ENCODE measurements at places on chromosomes 3 and 15.

DNA sequence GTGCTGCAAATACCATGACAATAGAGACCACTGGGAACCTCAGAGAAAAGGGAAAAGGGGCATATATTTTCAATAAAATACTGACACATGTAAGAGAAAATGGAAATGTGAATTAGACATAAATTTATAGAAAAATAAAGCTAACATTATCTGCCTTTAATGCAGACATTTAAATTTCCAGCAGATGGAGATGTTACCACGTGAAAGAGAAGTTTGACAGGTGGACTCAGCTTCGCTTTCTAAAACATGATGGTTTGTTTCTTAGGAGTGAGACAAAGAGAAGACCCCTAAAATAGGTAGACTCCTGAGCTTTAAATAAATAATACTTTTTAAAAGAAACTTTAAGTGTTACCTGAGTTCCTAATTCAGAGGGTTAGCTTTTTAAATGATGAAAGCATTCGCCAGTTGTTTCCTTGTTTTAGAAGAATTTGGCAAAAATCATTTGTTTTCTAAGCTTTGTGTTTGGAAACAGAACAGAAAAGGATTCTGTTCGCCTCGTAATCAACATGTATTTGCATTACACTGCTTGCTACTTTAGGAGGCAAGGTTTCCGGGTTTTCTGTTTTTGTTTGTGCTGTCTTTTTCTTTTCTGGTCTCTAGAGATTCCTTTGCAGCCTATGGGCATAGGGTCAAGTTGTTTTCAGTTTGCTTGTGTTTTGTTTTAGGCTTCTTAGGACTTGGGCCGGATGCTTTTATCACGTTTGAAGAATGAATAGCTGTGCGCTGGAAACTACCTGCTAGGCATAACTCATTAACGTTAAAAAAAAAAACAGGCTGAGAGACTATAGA lies 271.4 kb downstream of the THSD4 start:
- DNase-seq = no peak

DNA sequence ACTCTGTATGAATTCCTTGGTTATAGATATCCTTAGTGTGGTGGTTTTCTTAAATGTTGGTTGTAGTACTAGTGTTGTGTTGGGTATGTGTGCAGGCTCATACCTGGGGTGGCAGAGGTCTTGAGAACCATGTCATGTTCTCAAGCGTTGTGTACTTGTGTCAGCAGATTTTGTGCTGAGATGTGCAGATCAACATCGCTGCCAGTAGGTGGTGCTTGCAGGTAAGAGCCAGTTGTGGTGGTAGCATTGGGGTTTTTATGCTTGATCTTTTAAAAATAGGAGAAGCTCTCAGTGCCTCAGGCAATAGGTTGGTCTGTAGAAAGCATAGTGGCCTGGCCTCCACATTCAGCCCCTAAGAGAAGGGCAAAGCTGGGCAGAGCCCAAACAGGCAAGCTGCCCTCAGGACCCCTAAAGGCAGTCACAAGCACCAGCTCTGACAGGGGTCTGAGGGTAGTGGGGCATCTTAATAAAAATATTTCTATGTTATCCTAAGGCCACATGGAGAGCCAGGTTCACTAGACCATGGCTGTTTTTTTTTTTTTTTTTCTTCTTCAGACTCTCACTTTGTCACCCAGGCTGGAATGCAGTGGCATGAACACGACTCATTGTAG lies 164.0 kb downstream of the IL20RB start:
- peak; percentile 40 for DNase-seq

GRCh38 chr15:82808634-82809041 lies 790 bp upstream of the WHAMM start:
- DNase-seq = no peak

- DNase-seq = no peak
These were observed 31.5 kb downstream of the NGLY1 start for GRCh38 chr3:25751725-25752124.

DNA sequence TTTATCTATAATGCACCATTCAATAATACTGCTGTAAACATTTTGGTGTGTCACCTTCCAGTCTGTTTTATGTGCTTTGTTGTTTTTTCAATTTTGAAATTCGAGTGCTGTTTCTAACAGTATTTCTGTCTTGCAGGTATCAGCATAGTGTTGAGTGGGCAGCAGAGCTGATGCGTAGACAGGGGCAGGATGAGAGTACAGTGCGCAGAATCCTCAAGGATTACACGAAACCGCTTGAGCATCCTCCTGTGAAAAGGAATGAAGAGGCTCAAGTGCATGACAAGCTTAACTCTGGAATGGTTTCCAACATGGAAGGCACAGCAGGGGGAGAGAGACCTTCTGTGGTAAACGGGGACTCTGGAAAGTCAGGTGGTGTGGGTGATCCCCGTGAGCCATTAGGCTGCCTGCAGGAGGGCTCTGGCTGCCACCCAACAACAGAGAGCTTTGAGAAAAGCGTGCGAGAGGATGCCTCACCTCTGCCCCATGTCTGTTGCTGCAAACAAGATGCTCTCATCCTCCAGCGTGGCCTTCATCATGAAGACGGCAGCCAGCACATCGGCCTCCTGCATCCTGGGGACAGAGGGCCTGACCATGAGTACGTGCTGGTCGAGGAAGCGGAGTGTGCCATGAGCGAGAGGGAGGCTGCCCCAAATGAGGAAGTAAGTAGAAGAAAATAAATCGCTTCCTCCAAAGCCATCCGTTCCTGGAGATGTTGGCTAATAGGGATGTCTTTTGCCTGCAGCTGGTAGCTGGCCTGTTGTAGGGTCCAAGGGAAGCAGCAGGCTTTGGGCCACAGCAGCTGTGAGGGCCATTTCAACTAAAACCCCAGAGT lies 19.1 kb downstream of the TSEN2 start:
- DNase-seq = no peak

All from COLO829 (cell line).